ENCODE measurements at places on chromosomes 2 and 18.

DNA sequence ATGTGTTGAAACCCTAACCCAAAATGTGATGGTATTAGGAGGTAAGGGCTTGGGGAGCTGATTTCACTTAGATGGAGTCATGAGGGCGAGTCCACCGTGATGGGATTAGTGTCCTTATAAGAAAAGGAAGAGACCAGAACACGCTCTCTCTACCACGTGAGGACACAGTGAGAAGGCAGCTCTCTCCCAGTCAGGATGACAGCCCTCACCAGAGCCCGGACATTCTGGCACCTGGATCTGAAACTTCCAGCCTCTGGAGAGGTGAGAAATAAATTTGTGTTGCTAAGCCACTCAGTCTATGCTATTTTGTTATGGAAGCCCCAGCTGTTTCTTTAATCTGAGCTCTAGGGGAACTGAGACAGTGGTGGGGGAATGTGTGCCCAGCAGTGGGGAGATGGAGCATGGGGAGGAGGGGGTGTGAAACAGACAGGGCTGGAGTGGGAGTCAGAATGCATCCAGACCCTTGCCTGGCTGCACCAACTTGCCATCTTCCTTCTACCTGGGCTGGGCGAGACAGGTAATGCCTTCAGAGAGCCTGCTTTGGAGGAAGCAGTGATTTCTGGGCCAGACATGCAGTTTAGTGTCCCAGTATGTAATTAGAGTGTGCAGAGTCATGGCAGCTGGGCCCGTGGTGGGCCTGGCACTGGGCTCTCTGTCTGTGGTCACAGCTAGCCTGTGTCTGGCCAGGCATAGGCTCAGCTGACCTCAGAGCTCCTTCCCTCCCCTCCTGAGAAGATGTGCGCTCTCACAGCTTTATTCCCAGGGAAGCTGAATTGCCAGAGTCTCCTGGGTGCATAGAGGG lies 38.1 kb downstream of the RHOB start:
- DNase-seq, result no peak

GRCh38 chr2:198638577-198638976 lies 819.2 kb downstream of the SATB2 start:
- no peak for DNase-seq

DNA sequence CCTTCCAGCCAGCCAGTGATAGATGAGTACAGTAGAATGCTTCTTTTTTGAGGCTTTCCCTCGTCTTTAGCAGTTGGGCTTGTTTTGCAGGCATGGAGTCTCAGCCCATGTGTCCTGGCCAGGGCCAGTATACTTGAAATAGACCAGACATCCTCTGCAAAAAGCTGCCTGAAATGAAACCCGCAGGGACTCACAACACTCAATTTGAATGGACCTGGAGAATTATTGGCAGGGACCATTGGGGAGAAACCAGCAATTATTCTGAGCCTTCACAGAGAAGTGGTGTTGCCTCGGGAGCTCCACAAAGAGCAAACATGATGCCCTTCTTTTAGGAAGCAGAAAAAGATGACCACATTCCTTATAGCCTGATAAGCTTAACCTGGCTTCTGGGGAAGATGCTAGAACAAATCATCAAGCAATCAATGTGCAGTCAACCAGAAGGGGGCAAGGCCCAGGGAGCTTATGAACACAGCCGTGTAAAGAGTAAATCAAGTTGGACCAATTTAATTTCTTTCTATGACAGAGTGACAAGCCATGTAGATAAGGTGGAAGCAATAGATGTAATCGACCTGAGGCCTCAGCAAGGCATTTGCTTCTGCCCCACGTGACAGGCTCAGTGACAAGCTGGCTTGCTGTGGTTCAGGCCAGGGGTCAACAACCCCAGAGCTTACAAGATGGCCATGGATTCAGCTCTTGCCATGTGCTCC lies 42.1 kb downstream of the BOD1L2 start:
- DNase-seq, result no peak

- DNase-seq, result no peak
Observed at GRCh38 chr2:95388856-95389244, 13.7 kb upstream of the FAHD2A start.

DNA sequence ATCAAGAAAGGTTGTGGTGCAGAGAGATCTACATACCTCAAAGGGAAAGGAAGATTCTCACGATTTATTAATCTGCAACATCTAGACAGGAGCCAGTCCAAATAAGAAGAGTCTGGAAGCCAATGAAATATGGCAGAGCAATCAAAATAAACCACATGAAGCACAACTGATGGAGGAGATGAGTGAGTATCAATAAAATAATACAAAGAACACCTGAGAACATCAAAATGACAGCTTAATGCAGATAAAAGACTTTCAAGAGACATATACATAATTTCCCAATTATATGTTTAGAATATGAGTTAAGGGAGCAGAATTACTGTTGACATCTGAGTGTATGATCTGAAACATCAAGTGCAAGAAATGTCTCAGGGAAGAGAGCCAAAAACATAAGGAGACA lies 12.5 kb upstream of the DOK6 start:
- no peak for DNase-seq

DNA sequence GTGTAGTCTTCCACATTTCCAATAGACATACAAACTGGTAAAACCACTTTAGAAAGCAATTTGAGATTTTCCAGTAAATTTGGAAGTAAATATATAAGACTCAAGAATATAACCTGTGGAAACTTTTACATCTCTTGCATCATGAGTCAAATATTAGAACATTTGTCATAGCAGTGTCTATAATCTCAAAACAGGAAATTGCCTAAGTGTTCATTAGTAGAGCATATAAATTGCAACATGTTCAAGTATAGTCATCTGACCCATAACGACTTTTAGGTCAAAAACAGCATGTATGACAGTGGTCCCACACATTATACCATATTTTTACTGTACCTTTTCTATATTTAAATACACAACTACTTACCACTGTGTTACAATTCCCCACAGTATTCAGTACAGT lies 555.9 kb upstream of the VRK2 start:
- no peak for DNase-seq

GRCh38 chr18:8298186-8298585 lies 311.1 kb upstream of the RAB12 start:
- no peak for DNase-seq

GRCh38 chr2:238582159-238582558 lies 155.4 kb downstream of the ASB1 start:
- no peak for DNase-seq

DNA sequence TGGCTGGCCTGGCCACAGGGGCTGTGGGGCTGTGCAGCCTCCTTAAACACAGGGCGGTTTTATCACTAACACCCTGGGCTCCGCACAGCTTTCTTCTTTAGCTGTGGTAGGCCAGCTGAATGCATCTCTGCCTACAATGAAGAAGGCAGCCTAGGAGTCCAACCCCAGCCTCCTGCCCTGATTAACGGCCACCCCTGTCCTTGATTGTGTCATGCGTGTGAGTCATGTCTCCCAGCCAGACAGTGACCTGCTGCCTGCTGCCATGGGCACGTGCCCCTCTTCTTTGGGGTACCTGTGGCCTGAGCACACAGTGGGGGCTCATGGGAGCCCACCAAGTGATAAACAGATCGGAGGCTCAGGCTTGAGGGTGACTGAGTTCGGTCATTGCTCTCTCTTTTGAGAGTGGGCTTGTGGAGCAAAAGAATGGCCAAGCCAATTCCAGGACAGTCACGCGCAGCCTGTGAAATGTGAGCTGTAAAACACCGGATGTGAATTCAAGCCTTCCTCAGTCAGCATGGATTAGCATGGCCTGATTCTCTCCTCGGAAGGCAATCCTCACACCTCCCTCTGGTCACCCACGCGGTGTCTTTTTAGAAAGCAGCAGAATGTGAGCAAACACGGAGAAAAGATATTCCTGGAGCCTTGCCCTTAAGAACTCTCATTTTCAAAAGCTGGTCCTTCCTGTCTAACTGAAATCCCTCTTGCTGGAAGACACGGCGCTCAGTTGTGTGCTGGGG lies 144.1 kb downstream of the CELF4 start:
- DNase-seq, result no peak

GRCh38 chr18:54503131-54503894 lies 87.7 kb upstream of the DYNAP start:
- DNase-seq, result no peak

DNA sequence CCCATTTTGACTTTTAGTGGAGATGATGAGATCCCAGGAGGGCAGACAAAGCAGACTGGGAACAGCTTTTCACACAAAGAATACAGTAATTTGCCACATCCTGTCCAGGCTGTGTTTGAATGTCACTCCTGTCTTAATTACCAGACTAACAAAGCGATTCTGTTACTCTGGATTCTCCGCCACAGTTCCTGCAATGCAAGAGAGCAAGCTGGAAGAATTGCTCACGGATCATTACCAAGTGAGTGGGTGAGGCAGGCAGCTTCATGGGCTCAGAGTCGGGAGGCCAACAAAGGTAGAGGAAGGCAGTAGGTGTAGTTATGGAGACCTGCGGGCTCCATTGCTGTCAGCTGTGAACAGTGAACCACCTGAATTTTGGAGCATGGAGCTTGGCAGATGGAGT lies 250.5 kb upstream of the ATP5MC3 start:
- no peak for DNase-seq

- DNase-seq, result no peak
Observed at GRCh38 chr2:71679491-71679890, 226.1 kb downstream of the DYSF start.

All from activated naive CD4-positive, alpha-beta T cell (primary cell).